KBM-7 (cell line): ENCODE measurements at places on chromosomes 11 and 22.
A peak's percentile ranks its signal among the peaks of the same experiment; 100 is the strongest.

DNA sequence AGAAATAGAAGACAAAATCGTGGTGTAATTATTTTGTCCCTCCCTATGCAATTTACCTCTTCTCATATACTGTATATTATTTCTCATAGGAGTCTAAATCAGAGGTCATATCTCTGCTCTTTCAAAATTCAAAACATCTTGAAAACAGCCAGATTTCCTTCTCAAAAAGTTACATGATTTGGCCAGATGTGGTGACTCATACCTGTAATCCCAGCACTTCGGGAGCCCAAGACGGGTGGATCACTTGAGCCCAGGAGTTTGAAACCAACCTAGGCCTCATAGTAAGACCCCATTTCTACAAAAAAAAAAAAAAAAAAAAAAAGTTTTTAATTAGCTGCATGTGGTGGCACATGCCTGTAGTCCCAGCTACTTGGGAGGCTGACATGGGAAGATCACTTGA is 29.0 kb upstream of the DNAJB7 start:
- DNase-seq, result no peak

- peak; percentile 35 for DNase-seq
These were observed 20.3 kb downstream of the ZC3H12C start for GRCh38 chr11:110113505-110113904.

- DNase-seq, result no peak
These were observed 55.0 kb downstream of the RTL6 start for GRCh38 chr22:44442851-44443595.

GRCh38 chr22:25362883-25363240 is 143.4 kb downstream of the CRYBB2 start:
- no peak for DNase-seq

DNA sequence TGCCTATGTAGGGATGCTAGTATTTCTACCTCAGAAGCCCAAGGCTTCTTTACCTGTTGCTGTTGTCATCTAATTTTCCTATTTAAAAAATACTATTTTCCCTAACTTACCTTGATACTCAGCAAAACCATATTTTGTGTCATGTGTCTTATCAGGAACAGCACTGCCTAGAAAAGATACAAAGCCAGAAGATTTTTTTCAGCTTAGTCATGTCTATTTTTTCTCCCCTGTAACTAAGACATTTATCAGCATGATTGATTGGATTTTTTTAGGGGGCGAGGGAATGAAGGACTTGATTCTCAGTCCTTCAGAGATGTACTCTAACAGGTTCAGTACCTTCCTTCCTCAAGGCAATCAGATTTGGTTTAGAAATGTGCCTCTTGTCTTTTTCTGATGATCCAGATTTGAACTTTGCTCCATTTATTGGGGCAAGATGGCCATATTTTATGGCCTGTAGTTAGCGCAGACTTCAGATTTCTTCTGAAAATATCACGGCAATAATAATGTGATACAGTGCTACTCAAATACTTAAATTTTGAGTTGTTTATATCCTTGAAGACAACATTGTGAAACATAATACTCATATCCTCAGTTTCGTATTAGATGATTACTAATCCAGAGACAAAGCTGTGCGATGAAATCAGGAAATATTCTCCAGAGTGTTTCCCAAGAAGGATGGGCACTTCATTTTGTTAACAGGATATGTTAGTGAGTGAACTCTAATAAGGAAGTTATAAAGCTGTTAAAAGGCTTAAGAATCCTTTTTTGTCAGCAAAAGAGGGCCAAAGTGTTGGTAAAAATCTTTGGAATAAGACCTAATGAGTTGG is 3.8 kb upstream of the PIK3IP1 start:
- DNase-seq, result no peak

DNA sequence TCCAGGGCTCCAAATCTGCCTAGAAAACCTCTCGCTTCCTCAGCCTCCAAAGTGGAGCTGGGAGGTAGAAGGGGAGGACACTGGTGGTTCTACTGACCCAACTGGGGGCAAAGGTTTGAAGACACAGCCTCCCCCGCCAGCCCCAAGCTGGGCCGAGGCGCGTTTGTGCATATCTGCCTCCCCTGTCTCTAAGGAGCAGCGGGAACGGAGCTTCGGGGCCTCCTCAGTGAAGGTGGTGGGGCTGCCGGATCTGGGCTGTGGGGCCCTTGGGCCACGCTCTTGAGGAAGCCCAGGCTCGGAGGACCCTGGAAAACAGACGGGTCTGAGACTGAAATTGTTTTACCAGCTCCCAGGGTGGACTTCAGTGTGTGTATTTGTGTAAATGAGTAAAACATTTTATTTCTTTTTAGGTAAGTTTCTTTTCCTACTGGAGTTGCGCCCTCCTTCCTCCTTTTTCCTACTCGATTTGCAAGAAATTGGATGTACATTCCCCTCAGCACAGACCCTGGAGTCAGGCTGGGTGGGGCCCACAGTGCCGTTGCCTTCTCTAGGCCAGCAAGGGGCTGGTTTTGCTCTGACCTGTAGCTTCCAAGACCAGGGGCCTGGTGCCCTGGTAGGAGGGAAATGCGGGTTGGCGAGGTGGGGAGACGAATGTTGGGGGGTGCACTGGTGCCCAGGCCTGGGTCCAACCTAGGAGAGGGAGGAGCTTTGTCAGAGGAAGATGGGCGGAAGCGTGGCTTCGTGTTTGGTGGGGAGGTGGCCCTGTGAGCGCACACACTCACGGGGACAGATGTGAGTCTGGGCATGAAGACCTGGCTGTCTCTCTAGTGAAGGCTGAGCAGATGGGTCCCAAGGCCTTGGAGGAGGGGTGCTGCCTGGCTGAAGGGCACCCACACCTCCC is 50.6 kb downstream of the ST14 start:
- no peak for DNase-seq

DNA sequence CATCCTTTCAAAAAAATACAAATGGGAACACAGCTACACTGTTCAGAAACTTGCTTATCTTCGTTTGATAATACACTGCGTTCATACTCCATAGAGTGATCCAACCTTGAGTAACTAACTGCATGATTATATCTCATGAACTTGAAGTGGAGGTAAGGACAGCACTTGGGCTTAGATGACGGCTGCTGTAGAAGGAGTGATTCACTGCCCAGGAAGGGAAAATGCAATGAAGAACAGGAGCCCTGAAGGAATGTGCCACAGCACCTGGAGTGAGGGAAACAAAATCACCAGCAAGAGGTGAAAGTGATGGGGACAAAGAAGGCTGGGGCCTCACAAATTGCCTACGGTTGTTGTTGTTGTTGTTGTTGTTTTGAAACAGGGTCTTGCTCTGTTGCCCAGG is 44.1 kb upstream of the SC5D start:
- DNase-seq, result no peak

DNA sequence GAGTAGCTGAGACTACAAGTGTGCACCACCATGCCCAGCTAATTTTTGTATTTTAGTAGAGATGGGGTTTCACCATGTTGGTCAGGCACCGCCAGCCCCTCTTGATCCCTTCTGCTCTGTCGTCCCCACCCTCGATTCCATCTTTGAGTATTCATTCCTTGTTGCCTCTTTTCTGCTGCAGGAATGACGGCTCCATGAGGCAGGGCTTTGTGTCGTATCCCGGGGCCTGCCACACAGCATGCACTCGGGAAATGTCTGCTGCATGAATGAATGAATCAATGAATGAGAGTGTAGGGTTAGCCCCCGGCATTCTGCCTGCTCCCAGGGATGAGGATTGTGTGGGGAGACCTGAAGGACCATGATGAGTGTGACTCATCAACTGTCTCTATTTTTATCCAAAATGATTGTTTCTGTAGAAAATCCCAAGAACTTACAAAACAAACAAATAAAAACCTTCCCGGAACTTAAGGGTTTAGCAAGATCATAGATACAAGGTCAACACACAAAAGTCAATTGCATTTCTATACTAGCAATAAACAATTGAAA is 54.6 kb upstream of the SLC22A12 start:
- DNase-seq, result no peak

DNA sequence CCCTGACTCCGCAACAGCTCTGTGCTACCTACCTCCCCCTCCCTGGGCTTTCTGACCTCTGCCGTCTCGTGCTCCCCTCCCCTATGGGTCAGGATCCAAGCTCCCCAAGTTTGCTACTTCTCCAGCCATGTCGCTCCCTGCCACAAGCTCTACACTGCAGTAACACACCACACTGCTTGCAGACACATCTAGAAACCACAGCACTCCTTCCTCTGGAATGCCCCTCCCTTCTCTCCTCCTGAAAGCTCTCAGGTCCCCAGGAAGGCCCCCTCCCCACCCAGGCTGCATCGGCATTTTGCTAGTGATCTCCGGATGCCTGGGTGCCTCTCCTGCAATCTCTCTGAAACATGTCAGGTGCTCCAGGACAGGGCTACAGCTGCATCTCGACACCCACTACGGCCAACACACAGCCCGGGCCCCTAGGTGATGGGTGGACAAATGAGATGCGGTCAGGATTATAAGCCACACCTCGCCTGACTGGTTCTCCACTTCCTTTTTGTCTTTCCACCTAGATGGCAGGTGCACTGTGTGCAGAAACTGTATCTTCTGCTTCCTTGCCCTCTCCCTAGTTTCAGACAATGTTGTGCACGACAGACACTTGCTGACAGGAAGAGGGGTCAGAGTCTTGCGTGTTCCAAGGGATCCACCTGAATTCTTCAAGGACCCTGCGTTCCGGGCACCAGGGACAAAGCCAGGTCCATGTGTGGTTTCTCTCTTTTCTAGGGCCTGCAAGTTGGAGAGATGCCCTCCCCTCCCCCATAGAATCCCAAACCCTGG is 22.9 kb downstream of the RPUSD4 start:
- DNase-seq, result no peak

DNA sequence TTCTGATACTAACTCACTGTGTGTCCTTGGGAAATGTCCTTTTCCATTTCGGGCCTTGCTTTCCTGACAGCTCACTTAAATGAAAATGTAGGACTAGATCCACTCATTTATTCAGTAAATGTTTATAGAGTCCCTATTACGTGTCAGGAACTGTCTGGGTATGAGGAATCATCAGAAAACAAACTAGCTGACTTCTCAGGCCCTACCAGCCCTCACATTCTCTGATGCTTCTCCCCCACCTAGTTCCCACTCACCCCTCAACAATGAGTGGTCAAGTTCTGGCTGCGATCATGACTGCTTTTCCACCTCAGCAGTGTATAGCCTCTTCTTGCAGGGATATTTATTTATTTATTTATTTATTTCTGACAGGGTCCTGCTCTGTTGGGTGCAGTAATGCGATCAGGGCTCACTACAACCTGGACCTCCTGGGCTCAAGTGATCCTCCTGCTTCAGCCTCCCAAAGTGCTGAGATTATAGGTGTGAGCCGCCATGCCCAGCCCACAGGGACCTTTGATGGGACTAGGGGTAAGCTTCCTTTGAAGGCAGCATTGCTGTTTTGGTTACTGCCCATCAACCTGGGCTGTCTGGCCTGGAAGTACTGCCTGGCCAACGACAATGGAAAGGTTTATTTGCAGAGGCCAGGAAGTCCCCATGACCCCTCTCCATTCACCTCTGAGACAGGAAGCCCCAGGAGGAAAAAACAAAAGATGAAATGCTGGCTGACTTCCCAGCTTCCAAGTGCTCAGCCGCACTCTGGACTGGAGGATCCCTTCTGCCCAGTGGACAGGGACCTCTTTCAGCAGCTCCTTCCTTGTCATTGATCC is 33.1 kb upstream of the POLD3 start:
- no peak for DNase-seq

- DNase-seq, result no peak
These were observed 843.0 kb downstream of the TBC1D22A start for GRCh38 chr22:47605441-47605840.

- DNase-seq, result peak; percentile 61
These were observed 476.9 kb downstream of the MIAT start for GRCh38 chr22:27134315-27134701.

DNA sequence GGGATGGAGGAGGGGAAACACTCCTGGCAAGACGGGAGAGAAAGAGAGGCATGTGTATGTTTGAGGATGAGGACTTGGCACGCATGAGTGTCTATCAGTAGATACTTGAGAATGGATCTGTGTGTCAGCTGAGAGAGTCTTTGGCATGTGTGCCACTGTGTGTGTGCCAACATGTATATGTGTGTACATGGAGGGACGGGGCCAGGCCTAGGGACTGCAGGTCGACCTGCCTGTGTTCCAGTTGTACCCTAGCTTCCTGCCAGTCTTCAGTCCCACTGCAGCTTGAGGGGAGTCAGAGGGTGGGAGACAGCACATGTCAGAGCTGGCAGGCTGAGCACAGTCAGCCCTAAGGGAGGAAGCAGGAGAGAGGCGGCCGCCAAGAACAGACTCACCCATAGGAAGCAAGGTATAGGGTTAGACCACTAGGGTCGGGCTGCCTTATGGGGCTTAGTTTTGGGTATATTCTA is 5.6 kb downstream of the CLCF1 start:
- no peak for DNase-seq

GRCh38 chr11:34749666-34750659 is 129.1 kb downstream of the EHF start:
- DNase-seq, result no peak

GRCh38 chr11:83471831-83472727 is 185.9 kb upstream of the CCDC90B start:
- DNase-seq, result no peak

- no peak for DNase-seq
These were observed 10.0 kb downstream of the SLC29A2 start for GRCh38 chr11:66361502-66361941.

GRCh38 chr11:116173941-116174911 is 598.6 kb downstream of the BUD13 start:
- DNase-seq, result no peak

DNA sequence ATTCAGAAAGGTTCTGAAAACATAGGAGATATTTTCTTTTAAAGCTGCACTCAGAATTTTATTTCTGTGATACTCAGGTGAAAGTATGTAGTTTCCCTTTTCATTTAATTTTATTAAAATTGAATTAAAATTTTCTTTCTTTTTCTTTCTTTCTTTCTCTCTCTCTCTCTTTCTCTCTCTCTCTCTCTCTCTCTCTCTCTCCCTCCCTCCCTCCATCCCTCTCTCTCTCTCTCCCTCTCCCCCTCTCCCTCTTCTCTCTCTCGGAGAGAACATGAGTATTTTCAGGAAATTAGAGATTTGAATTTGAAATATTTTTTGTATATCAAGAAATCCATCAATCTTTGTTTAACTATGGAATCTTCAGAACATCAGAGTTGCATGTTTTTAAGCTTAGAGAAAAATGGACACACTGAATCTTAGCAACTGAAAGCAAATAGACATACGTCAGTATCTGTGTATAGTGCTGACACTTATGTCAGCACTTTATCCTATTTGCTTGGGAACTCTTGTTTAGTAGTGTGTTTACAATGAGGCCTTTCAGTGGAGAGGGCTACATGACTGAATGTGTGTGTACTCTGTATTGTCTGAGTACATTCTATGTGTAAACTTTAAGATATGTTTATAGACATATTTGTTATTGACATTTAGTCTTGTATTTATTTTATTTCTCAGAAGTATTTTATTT is 44.5 kb downstream of the PDE3B start:
- DNase-seq, result no peak

DNA sequence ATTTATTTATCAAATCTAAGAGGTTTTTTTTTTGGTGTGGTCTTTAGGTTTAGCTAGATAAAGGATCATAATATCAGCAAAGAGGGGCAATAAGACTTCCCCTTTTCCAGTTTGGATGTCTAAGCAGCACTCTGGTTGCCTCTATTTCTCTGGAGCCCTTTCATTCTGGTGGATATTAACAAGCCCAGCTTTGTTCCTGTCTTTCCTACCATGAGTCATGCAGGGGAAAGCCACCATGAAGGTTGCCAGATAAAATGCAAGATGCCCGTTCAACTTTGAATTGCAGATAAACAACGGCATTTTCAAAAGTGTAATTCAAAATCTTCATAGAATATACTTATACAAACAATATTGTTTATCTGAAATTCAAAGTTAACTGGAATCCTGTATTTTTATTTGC is 143.6 kb downstream of the ADAMTS15 start:
- no peak for DNase-seq

- DNase-seq, result no peak
These were observed 666.6 kb upstream of the TENM4 start for GRCh38 chr11:80107415-80107814.
